Stimulated activated CD4-positive, alpha-beta T cell treated with anti-CD3 and anti-CD28 coated beads, Interleukin-2, amount 100 ng/mL, for 4 hours (primary cell): ENCODE measurements at places on chromosomes 1 and 21.

GRCh38 chr1:99217599-99217998 is 46.7 kb upstream of the PLPPR4 start:
- DNase-seq: no peak

GRCh38 chr1:55928576-55928975 is 650.8 kb downstream of the PLPP3 start:
- no peak for DNase-seq

DNA sequence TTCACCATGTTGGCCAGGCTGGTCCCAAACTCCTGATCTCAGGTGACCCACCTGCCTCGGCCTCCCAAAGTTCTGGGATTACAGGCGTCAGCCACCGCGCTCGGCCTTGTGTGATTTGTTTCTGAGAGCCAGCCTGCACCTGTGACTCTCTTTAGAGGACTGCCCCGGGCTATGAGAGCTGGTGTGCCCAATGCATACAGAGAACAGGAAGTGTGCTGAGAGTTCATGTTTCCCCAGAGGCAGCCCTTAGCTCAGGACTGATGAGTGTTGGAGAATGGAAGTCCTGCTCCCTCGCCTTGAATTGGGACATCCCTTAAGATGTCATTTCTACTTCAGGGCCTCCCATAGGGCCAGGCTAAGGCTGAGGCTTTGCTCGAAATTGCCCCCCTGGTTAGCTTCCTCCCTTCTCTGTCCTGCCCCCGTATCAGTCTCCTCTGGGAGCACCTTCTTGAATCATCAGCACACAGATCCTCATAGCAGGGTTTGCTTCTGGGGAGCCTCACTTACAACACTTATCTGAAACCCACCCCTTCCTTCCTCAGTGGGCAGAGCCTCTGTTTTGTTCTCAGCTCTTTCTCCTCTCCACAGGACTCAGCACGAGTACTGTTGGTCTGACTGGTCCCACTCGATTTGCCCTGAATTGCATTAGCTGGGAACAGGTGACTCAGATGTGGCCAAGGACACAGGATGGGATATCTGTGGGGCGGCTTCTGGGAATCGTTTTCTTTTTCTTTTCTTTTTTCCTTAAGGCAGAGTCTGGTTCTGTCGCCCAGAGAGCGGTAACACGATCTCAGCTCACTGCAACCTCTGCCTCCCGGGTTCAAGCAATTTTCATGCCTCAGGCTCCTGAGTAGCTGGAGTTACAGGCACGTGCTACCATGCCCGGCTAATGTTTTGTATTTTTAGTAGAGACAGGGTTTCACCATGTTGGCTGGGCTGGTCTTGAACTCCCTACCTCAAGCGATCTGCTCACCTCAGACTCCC is 80.1 kb downstream of the UBIAD1 start:
- no peak for DNase-seq

- DNase-seq: peak; percentile 62
These were observed 683 bp upstream of the EFNA4 start for GRCh38 chr1:155062702-155063411.

- DNase-seq: no peak
These were observed 5.9 kb upstream of the PRKAA2 start for GRCh38 chr1:56639211-56639610.

DNA sequence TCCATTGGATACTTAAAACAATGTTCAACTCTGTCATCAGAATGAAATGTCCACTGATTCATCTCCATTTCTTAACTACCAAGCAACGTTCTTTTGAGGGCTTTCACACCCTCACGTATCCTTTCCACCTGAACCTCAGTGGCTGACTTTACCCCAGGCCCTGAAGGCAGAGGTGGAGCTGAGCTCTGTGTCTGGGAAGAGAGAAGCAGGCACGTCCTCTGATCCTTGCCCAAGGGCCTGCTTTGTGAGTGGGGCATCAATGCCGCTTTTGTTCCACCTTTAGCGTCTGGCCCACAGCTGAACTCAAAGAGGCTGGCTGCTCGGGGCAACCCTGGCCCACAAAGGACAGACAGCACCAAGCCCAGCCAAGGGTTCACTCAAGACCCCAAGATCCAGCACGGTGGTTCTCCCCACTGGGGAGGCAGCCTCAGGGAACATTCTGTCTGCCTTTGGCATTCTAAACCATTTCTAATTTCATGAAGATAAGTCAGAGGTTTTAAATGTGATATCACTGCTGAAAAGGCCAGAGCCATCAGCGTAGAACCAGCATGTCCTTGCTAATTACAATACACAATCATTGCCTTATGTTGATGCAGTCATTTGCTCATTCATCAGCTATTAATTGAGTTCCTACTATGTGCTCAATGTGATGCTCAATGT is 126.0 kb upstream of the UBE2U start:
- no peak for DNase-seq

DNA sequence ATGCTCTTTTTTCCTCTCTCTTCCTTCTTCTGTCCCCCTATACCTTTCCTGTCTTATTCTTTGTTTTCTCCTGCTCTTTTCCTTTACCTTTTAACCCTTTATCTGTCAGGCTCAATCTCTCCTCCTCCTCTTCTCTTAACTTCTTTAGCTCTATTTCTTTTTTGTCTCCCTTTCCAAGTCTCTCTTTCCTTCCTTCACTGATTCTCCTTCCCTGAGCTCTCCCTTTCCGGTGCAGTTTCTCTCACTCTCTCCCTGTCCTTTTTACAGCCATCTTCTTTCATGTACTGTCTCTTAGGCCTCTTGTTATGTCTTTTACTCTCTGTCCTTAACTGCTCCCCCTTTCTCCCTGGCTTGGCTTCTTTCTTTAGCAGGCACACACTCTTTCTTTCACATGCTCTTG is 12.0 kb downstream of the SLC30A7 start:
- DNase-seq: no peak

DNA sequence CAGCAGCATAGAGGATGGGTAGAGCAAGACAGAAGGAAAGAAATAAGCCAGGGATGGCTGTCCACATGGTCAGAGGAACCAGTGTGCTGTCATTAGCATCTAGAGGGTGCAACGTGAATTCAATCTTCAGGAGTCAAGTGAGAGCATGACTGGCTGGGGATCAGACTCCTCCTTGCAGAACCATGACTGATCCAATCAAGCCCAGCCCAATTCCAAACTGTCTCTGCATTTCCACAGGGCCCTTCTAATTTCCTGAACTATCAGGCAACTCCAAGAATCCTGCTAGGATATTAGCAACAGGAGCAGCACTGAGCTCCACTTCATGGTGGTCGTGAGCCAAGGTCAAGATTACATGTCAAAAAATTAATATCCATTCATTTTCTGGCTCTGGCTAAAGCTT is 166.8 kb upstream of the CAMK1G start:
- DNase-seq: no peak

DNA sequence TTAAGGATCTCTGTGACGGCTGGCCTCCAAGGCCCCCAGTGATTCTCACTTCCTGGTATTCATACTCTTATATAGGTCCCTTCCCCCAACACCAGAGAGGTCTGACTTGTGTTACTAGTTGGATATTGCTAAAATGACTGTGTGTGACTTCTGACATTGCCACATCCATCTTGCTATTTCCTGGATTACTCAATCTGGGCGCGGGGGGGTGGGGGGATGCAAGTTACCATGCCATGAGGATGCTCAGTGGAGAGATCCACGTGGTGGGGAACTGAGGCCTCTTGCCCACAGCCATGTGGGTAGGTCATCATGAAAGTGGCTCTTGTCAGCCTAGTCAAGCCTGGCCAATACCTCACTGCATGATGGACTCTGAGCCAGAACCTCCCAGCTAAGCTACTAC is 117.0 kb downstream of the UBE2U start:
- DNase-seq: no peak

DNA sequence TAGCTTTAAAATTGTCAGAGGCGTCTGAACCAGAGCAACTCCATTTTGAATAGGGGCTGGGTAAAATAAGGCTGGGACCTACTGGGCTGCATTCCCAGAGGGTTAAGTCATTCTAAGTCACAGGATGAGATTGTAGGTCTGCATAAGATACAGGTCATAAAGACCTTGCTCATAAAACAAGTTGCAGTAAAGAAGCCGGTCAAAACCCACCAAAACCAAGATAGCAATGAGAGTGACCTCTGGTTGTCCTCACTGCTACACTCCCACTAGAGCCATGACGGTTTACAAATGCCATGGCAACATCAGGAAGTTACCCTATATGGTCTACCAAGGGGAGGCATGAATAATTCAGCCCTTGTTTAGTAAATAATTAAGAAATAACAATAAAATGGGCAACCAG is 143.6 kb downstream of the GABPA start:
- no peak for DNase-seq

DNA sequence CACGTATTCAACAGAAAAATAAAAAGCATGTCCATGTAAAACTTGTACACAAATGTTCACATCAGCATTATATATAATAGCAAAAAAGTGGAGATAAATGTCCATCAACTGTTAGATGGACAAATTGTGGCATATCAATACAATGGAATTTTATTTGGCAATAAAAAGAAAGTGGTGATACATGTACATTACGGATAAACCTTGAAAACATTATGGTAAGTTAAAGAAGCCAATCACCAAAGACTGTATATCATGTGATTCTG is 76.9 kb downstream of the EIF4G3 start:
- DNase-seq: no peak

DNA sequence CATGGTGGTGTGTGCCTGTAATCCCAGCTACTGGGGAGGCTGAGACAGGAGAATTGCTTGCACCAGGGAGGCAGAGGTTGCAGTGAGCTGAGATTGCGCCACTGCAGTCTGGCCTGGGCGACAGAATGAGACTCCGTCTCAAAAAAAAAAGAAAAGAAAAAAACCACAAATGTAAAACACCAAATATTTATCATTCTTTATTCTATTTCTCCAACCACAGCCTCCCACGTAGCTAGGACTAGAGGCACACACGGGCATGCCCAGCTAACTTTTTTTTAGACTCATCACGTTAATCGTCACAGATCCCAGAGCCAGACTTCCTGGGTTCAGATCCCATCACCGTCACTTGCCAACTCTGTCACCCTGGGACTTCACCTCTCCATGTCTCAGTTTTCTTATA is 13.5 kb downstream of the DNAJC16 start:
- no peak for DNase-seq
